ENCODE measurements at places on chromosomes 1 and 21.

- no peak for DNase-seq
Observed at GRCh38 chr1:117368116-117369108, 1.2 kb downstream of the MAN1A2 start.

DNA sequence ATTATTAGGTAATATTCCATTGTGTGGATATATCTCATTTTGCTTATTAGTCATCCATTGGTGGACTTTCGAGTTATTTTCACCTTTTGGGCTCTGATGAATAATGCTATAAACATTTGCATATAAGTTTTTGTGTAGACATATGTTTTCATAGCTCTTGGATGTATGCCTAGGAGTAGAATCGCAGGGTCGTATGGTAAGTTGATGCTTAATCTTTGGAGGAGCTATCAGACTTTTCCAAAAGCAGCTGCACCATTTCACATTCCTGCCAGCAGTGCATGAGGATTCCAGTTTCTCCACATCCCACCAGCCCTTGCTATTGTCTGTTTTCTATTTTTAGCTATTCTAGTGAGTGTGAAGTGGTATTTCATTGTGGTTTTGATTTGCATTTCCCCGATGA, 120.3 kb upstream of the TMEM51 start:
- no peak for DNase-seq

DNA sequence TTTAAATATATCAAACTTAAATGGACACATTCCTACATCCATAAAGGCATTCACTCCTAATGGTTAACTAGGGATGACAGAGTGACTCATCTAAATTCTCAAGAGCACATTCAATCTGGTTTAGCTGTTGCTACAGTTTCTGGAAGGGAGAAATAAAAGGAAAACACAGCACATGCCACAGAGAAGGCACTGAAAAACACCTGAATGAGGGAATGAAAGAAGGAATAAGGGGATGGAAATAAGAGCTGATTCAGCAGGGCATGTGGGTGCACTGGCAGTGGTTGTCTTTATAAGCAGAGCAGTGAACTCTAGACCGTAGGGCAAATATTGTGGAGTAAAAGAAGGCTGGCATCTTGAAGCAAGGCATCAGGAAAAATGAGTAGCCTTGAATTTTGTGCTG, 79.3 kb downstream of the LHX4 start:
- peak; percentile 47 for DNase-seq

- peak; percentile 38 for DNase-seq
Observed at GRCh38 chr1:151994956-151995355, 1.3 kb upstream of the S100A10 start.

- DNase-seq = no peak
Observed at GRCh38 chr1:201138311-201138840, 11.4 kb upstream of the ASCL5 start.
